ENCODE measurements at places on chromosomes 2 and 18.

GRCh38 chr2:157441072-157441454 lies 2.8 kb downstream of the CYTIP start:
- no peak for DNase-seq

DNA sequence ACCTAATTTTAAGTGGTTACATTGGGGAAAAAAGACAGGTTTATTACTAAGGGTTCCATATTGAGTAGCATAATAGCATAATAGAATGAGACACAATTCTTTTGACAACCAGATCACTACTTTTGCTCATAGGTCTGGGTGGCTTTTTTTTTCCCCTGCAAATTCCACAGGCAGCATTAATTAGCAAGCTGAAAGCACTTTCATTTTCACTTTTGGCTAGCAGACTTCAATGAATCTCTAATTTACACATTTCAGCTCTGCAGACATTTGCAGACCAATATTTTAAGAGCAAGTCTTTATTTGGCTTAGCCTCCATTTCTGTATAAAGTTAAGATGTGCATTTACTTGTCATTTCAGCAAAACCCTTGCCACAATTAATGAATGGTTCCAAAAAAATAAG lies 185.5 kb downstream of the NOL4 start:
- DNase-seq, result no peak

GRCh38 chr2:226002438-226002837 lies 602.9 kb downstream of the NYAP2 start:
- no peak for DNase-seq

DNA sequence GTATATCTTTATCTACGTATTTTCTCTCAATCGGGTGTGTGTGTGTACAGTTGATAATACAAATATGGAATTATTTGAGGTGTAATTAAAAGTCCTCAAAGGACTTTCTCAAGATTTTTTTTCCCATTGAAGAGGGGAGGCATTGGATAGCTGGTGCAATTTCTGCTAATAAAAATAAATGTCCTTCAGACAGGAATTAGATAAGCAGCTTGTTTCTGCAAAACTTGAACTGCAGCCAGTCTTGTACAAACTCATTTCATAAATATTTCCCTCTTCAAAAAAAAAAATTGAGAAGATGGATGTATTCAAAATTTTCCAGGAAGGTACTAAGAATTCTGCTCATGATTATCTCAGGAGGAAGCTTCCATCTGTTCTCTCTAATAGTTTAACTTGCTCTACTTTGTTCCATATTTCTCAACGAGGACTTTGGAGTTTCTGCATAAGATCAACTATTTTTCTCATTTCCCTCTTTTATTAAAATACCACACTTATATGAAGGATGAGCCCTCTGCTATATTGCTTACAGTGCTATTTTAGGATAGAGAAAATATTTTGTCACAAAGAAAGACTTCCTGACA lies 33.0 kb upstream of the GLS start:
- DNase-seq, result no peak

DNA sequence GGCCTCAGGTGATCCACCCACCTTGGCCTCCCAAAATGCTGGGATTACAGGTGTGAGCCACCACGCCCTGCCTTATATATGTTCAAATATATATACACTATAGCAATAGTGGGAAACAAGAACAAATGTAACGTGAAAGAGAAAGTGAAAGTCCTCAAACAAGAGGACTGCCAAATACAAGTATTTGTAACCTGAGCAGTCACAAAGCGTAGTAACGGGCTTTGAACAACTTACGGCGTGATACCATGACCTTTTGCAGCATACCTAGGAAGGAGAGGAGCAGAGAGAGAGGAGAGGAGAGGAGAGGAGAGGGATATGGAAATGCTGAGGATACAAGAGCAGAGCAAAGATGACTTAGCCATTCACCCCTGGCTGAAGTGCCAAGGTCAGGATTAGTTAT lies 113.8 kb upstream of the RGPD4 start:
- DNase-seq, result no peak

GRCh38 chr2:3520591-3520990 lies 1.3 kb upstream of the ADI1 start:
- no peak for DNase-seq

GRCh38 chr2:141523199-141523598 lies 607.6 kb downstream of the LRP1B start:
- DNase-seq, result no peak

DNA sequence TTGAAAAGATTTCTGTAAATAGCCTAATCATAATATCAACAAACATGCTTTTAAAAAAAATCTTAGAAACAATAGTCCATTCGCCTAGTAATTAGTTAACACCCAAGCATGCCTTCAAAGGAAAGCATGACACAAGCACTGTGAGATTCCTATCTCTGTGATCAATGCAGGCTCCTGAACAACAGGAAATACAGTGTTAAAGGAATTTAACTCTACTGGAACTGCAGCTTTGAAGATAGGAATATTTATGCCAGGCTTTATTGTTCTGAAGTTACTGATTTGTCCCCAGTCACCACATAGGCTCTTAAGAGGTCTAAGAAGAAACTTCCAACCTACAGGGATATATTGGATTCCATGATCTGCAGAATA lies 15.4 kb upstream of the FAM124B start:
- no peak for DNase-seq

DNA sequence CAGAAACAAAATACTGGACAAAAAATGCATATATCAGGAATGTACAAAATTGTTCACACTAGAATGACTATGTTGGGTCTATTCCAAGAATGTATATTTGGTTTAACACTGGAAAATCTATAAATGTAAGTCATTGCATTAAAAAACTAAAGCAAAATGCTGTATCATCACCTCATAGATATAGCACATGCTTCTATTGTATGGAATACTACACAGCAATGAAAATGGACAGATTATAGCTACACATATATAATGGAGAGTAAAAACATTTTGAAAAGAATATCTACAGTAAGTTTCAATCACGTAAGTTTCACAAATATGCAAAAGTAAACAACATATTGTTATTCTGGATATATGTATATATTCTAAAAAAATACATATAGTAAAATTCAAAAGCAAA lies 91.8 kb downstream of the ACVR1C start:
- no peak for DNase-seq

GRCh38 chr18:31669541-31669940 lies 14.8 kb downstream of the B4GALT6 start:
- DNase-seq, result no peak

- DNase-seq, result no peak
These were observed 491.2 kb downstream of the PIK3C3 start for GRCh38 chr18:42446195-42446594.

DNA sequence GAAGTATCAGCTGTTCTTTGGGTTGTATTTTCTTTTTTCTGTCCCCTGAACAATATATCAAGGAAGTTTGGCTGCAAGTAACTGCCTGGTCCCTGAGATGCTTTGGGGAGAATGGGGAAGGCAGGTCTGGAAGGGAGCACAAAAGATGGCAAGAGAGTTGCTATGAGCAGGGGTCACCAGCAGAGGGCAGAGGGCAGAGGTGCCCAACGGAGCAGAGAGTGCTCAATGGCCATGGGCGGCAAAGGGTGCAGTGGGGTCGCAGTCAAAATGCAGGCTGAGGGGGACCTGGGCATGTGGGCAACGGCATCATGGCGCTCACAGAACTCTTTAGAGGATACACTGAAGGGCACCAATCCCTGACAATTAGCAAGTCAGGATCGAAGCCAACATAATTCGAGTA lies 107.7 kb upstream of the ATP8B1 start:
- DNase-seq, result no peak

- DNase-seq, result no peak
These were observed 106.1 kb upstream of the NETO1 start for GRCh38 chr18:72973841-72974240.

- DNase-seq, result no peak
These were observed 6.7 kb downstream of the TUBB6 start for GRCh38 chr18:12314591-12315305.

- DNase-seq, result no peak
These were observed 834.3 kb downstream of the CPS1 start for GRCh38 chr2:211390536-211391188.

DNA sequence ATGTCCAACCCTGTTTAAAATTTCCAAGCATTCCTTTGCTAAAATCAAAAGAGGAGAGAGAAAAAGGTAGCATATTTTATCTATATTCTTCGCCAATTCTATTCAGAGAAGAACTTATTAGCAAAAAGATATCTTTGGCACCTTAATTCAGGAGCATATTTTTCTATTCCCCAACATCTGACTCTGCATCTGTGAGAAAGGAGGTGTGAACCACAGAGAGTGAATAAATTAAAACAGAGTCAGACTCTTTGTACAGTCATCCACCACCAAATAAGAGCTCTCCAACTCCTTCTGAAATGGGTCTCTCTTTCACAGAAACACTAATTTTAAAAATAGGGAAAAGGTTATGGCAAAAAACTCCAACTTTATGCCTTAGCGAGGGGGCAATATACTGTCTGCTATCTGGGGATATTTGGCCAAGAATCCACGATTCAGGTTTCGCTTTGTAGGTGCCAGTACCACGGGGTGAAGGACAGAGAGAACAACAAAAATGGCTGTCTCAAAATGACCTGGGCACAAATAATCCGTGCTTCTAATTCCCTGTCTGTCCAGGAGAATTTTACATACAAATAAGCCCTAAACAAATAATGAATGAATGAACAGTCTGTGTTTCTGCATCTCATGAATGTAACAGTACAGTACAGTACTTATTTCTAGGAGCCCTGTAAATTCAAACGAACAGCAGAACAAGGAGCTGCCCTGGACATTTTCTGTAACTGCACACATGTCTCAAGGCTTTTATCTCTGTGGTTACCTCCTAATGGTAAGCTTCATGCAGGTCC lies 43.4 kb downstream of the EPB41L3 start:
- no peak for DNase-seq

DNA sequence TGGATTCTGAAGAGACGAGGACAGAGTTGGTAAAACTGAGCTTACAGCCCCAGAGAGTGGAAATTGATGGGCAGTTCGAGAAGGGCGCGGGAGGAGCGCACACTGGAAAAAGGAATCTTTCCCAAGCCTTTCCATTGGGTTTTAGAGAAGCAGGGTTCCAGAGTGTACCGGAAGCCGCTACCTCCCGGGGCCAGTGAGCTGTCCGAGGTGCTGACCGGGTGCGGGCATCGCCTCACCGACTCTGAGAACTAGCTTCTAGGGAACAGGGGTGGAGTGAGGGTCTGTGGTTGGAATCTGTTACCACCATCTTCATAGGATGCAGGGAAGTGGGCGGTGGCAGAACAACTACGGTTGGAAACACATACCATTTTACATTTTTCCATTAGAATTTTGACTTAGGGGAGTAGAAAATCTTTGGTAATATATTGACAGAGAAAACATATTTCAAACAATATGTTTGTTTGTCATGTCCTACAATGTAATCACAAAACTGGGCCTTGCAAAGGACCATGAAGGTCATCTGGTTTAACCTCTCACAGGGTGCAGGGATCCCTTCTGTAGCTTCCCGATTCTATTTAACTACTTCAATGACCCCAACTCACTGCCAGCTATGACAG lies 724 bp downstream of the NMS start:
- DNase-seq, result peak; percentile 56

DNA sequence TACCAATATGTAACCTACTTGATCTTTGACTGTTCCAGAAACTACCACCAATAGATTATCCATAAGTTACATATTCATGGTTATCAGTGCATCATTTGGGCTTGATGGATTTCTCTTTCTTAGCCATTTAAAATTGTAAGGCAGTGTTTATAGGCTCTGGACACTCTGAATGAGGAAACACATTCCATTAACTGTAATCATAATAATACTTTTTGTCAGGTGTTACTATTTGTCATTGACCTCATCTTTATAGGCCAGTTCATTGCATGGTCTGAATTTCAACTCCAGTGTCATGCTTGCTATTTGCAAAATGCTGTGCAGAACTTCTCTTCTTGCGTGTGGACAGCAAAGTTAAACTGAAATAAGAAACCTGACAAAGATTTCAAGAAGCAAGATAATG lies 1340.2 kb upstream of the ZEB2 start:
- no peak for DNase-seq

DNA sequence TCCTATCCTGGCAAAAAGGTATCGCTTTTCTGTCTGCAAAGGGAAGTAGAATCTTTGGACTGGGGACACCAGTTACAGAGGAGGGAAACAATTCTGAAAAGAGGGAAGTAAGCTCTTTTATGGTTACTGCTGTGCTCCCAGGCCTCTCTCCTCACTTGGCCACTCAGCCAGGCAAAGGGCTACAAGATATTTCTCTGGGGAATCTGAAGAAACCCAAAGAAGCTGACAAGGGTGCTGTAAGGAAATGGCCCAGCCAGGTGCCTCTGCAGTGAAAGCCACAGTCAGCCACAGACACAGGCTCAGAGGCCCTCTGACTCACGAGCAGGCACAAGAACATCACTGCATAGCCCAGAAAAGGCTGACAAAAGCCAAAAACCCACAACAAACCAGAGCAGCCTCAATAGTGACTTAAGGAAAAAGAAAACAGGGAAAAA lies 5.8 kb downstream of the HDLBP start:
- DNase-seq, result peak; percentile 57

- DNase-seq, result peak; percentile 69
These were observed 68.0 kb downstream of the ZFP36L2 start for GRCh38 chr2:43158259-43158880.

DNA sequence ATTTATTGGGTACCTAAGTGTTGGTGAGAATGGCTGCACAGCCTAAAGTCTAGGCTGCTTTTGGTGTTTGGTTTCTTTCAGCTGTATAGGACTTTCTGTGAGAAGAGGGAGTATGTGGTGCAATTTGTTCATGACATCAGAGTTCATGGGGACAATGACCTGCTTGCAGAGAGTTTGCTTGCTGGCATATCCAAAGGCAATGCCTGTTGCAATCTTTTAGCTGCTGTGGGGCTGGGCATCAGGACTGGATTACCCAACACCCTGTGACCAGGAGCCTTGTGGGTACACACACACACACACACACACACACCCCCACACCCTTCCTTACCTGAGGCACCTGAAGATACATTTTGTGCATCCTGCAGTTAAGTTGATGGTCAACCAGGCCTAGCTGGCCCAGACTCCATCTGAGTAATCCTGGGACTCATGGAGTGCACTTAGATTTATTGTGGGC lies 68.4 kb downstream of the LIPG start:
- DNase-seq, result no peak

DNA sequence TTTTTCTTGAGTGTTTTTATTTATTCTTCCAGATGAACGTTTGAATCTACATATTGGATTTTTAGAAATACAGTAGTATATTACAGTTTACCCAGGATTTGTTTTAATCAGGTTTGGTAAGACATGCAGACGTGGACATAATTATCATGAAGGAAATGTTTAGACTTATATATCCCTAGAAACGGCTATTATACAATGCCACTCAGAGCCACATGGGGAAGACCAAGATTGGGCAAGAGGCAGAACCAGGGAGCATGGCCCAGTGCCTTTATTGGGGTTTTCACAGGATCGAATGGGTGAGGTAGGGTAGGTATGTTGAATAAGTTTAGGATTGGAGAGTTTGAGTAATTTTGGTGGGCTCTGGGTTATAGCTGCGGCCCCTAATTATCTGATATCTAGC lies 212.2 kb downstream of the CAMKMT start:
- DNase-seq, result no peak

- DNase-seq, result no peak
These were observed 23.2 kb upstream of the ACSL3 start for GRCh38 chr2:222837643-222838056.

- no peak for DNase-seq
These were observed 26.8 kb downstream of the EHBP1 start for GRCh38 chr2:62732262-62732777.

- no peak for DNase-seq
These were observed 12.0 kb downstream of the PSMD1 start for GRCh38 chr2:231068525-231069222.

Data from activated naive CD8-positive, alpha-beta T cell treated with anti-CD3 and anti-CD28 coated beads, Interleukin-2, amount 10 ng/mL, durations not matched to agents 7 days and 5 days (primary cell).